NCI-H774 (cell line): ENCODE measurements at places on chromosomes 3 and 15.
A peak's percentile ranks its signal among the peaks of the same experiment; 100 is the strongest.

- DNase-seq, result no peak
Observed at GRCh38 chr3:65811892-65812291, 226.8 kb downstream of the MAGI1 start.

DNA sequence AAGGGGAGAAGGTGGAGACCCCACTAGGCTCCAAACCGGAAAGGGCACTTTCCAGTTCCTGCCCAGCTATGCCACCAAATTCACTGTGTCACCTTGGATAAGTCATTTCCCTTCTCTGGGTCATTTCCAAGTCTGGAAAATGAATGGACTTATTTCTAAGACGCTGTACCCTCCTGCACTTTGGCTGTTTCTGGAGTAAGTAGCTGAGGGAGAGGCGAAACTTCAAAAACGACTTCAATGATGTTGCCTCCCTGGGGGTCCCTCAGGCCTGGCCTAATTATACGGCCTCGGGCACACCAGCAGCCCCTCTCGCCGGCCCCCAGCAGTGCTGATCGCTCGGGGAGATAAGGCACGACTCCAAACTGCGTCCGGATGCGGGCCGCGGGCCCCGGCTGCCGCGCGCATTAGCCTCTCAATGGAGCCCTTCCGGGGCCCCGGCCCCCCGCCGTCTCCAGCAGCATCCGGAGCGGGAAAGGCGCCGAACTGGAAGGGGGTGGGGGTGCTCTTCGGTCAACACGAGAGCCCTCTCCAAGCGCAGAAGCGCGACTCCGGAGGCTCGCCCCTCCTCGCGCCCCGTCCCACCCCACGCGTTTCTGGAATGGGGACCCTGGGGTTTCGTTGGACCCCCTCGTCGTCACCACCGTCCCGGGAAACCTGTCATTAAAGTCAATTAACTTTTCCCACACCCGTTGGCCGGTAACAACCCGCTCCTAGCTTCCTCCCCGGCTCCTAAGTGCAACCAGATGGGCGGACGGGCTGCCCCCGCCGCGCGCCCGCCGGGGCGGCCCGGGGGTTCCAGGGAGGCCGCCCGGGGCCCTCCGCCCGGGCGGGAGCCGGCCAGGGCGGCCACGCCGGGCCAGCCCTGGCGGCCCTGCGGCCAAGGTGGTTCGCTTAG lies 4.8 kb downstream of the HES1 start:
- DNase-seq, result peak; percentile 84

- no peak for DNase-seq
Observed at GRCh38 chr3:105210141-105210540, 156.6 kb upstream of the ALCAM start.

GRCh38 chr3:90128391-90128790 lies 1021.0 kb downstream of the EPHA3 start:
- DNase-seq, result no peak

GRCh38 chr3:122890720-122891220 lies 95.9 kb downstream of the SLC49A4 start:
- no peak for DNase-seq

- DNase-seq, result peak; percentile 19
Observed at GRCh38 chr15:65414841-65415621, 7.7 kb downstream of the IGDCC4 start.

- no peak for DNase-seq
Observed at GRCh38 chr3:39332525-39332924, 3.0 kb downstream of the CCR8 start.
